ENCODE measurements at places on chromosomes 1 and 21.
A peak's percentile ranks its signal among the peaks of the same experiment; 100 is the strongest.

DNA sequence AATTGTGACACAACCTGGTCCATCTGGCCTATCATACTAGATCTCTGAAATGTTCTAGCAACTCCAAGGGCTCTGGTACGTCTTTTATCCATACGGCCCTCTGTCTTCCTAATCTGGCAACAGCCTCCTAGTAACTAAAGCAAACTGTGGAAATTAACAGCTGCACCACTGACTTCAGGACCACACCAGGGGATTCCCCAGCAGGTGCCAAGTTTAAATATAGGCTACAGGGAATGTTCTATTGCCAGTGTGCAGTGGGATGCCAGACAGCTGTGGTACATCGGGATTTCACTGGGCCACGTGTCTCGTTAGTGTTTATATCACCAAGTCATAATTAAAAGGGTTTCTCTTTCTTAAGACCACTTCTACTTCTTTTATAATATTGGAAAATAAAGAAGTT lies 94.3 kb downstream of the RGS2 start:
- no peak for DNase-seq

- DNase-seq = no peak
These were observed 14.7 kb upstream of the RGS2 start for GRCh38 chr1:192793983-192794767.

DNA sequence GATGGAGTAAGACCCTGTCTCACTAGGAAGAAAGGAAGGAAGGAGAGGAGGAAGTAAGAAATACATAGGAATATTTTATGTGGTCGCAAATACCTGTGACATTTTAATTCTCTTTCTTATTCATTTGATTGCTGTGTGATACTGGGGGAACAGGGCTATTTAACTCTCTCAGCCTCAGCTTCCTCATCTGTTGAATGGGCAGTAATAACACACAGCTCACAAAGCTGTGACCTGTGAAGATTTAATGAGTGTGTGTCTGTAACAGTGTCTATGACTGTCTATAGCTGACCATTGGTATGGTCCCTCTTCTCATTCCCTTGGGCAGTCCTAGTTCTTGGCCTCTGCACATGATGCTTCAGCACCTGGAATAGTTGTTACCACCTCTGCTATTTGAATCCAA lies 13.6 kb upstream of the GPR161 start:
- no peak for DNase-seq

- DNase-seq = no peak
These were observed 196.3 kb downstream of the SETD4 start for GRCh38 chr21:35864039-35864438.

DNA sequence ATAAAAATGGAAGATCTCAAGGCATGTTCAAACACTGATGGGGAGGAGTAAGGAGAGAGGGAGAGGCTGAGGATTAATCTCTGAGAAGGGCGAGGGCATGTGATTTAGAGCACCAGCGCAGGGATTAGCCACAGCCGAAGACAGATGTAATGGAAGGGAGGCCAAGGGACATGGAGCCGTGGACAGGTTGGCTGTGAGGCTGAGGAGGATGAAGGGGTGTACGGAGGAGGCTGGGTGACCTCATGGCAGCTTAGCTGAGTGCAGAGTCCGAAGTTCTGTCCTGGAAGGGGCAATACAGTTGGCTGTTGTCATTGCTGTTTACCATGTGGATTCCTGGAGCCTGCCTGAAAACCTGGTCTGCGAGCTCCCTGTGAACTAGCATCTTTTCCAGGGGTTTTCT lies 342.8 kb downstream of the RPS6KC1 start:
- no peak for DNase-seq

GRCh38 chr1:79663916-79664315 lies 657.4 kb upstream of the ADGRL4 start:
- no peak for DNase-seq

DNA sequence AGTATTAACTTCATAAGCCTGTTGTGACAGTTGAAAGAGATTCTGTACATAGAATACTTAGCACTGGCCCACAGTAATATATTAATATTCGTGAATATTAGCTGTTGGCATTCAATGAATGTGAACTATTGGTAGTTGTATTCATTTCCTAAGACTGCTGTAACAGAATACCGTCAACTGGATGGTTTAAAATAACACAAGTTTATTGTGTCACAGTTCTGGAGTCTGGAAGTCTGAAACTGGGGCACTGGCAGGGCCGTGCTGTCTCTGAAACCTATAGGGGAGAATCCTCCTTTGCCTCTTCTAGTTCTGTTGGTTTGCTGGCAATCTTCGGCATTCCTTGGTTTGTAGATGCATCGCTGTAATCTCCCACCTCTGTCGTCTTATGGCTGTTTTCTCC lies 47.5 kb downstream of the OLFML3 start:
- DNase-seq = no peak

DNA sequence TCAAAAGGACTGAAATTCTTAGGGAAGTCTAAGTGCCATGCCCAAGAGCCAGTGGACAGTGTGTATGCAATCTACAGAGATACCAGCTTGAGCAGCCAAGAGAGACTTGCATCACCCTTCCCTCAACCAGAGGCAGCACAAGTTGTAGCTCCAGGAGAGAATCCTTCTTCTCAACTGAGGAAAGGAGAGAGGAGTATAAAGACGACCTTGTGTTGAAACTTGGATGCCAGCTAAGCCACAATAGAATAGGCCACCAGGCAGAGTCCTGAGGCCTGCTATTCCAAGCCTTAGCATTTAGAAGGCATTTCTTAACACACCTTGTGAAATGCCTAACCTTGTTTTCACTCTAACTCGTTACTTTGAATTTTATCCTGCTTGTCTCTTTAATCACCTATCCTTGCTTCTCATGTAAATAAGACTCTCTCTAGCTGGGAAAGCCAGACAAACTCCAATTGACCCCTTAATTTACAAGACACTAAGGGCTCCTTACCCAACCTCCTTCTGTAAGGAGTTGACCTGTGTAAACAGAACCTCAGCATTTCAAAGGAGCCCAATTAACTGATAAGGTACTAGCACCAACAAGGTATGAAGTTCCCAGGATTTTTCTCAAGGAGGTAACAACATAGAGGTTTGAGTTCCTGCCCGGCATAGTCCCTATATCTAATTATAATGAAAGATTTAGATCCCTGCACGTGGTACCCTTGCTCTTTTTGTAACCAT lies 738.8 kb downstream of the AMY1C start:
- DNase-seq = no peak

- no peak for DNase-seq
These were observed 19.7 kb downstream of the PRAMEF1 start for GRCh38 chr1:12810691-12811408.

DNA sequence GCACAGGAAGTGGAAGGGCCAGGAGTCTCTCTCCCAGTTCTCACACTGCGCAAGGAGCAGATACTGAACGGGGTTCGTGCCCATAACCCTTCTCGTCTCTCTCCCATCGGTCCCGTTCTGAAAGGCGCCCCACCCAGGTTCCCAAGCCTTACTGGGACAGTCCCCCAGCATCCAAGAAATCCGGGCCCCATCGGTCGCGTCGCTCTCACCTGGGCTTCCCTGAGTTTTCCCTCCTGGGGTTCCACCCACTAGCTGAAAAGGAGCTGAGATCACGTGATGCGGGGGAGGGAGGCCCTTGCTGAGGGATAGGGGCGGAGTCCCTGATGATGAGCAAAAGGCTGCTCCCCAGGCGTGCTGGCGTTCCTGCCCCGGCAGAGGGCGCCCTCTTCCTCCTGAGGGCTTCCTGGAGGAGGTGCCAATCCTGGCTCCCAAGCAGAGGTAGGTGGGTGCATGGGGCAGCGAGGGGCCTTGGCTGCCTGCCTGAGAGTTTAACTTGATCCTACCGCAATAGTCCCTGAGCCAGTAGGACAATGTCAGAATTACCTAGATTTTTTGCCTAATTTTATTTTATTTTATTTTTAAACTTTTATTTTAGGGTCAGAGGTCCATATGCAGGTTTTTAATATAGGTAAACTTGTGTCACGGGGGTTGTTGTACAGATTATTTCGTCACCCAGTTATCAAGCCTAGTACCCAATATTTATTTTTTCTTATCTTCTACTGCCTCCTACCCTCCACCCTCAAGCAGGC lies at the start of gene SPOCD1:
Gene SPOCD1, minus strand, starts transcription at position 271 of the 749 bp plus-strand sequence. CDS start 689 bp downstream, outside the sequence.
- peak; percentile 80 for DNase-seq

DNA sequence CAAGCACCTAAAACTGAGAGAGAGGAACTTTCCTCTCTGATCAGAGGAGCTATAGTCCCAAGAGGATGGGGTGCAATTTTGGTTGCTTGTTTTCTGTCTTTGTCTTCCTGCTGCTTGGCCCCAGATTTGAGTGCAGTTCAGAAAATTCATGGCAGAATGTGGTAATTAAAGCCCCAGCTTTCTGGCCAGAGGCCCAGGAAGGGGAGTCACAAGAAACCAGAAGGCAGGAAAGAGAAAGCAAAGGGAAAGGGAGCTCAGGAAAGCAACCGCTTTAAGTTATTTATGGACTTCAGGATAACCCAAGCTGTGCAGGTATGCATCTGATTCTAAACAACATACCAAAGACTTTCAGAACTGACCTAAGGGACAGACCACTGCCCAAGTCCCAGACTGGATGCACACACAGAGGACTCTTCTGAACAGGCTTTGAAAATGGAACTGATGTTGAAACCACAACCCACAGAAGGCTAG lies 88.8 kb downstream of the ST3GAL3 start:
- no peak for DNase-seq

GRCh38 chr1:224939844-224940425 lies 10.5 kb downstream of the DNAH14 start:
- no peak for DNase-seq

GRCh38 chr1:146036241-146036964 lies 14.9 kb upstream of the HJV start:
- no peak for DNase-seq

DNA sequence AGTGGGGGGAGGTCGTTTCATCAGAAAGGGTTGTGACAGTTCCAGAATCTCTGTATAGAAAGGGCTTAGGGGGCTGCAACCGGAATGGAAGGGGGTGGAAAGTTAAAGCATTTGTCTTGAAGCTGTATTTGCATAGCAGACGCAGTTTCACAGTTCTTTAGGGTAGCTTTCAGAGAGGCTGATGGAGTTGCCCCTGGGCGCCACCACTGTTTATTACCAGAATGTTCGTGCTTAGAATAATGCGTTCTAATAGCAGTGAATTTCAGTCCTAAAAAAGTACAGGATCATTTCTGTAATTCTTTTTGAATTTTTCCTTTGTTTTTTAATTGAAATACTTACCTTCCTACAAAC lies 1.3 kb downstream of the EXO1 start:
- no peak for DNase-seq

DNA sequence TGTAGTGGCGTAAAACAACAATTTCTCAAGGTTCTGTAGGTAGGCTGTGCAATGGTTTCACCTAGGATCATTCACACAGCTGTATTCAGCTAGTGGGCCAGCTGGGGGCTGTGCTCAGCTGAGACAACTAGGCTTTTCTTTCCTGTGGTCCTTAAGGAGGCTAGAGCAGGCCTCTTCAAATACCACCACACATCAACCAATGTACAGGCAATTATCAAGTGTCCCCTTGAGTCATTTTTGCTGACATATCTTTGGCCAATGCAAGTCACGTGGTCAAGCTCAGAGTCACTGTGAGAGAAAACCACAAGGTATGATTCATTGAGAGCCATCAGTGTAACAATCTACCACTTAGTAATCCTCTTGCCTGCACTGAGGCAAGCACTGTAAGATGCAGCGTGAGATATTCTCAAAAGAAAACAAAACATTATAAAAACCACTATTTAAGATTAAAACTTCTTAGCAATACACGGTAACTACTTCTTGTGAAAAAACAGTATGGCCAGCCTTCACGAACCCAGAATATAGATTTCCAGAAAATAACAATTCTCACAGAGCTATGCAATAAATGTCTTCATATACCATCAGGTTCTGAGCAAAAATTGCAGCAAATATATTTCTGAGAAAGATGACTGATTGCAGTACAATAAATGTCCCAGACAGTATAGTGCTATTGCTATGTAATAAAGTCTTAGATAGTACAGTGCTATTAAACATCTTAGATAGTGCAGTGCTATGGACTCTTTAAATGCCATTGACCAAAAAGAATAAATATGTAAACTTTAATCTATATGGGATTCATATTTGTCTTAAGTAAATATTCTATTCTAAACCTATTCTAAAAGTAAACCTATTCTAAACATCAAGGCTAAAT lies 55.3 kb downstream of the NME7 start:
- DNase-seq = peak; percentile 10

DNA sequence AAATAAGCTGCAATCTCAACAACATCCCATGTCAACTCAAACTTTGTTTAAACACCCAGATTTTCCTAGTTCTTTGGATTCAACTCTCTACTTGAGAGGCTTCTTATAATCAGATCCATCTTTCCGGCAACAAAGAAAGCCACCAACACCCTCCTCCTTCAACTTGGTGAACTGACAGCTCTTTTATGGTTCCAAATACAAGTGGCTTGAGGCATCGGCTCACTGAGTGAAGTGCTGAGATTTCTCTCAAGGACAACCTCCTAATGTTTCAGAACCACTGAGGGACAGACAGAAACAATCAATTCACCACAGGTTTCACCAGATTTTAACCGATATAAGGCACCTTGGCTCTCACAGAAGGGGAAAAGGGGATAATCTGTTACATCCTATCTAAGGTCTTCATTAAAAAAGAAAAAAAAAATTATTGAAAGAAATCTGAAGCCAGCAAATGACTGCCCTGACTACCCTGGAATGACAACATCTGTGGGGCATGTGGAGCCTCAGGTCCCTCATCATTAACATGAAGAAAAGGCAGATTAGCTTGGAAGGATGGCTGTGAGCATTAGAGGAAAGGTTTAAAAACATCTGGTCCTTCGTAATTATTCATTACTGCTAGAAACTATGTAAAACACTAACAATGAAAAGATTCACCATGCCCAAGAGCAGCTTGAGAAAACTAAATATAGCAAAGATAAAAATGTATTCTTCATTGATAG lies 50.9 kb downstream of the PTPN14 start:
- DNase-seq = no peak

- no peak for DNase-seq
These were observed 18.0 kb upstream of the MFSD2A start for GRCh38 chr1:39936724-39937491.

- no peak for DNase-seq
These were observed 65.9 kb upstream of the LRRN2 start for GRCh38 chr1:204751480-204751879.

- no peak for DNase-seq
These were observed 161.3 kb downstream of the CLEC20A start for GRCh38 chr1:178335426-178335825.

- no peak for DNase-seq
These were observed 238.5 kb downstream of the RERE start for GRCh38 chr1:8578936-8579335.

GRCh38 chr1:234170067-234170466 lies 203.2 kb upstream of the COA6 start:
- DNase-seq = no peak

DNA sequence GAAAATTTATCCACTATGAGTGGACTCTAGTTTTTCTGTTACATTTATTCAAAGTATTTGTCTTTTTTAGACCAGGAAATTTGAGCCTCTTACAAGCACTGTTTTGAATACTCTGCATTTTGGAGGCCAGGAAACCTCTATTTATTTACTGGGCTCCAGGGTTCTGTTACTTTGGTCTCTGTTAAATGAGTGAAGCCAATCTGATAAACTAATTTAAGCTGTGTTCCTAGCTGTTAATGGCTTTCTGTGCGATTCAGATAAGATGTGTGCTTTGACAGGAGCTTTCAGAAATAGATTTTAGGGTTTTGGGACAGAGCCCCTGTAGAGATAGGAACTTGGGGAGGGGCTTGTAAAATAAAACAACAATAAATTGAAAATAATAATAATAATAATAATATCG lies 23.9 kb downstream of the ACKR1 start:
- no peak for DNase-seq

- DNase-seq = no peak
These were observed 104.3 kb downstream of the LACTBL1 start for GRCh38 chr1:22868331-22868730.

All from stimulated activated CD4-positive, alpha-beta T cell treated with anti-CD3 and anti-CD28 coated beads, TNF-alpha, amount 100 ng/mL, for 48 hours (primary cell).